ENCODE measurements at places on chromosomes 7 and 10.

DNA sequence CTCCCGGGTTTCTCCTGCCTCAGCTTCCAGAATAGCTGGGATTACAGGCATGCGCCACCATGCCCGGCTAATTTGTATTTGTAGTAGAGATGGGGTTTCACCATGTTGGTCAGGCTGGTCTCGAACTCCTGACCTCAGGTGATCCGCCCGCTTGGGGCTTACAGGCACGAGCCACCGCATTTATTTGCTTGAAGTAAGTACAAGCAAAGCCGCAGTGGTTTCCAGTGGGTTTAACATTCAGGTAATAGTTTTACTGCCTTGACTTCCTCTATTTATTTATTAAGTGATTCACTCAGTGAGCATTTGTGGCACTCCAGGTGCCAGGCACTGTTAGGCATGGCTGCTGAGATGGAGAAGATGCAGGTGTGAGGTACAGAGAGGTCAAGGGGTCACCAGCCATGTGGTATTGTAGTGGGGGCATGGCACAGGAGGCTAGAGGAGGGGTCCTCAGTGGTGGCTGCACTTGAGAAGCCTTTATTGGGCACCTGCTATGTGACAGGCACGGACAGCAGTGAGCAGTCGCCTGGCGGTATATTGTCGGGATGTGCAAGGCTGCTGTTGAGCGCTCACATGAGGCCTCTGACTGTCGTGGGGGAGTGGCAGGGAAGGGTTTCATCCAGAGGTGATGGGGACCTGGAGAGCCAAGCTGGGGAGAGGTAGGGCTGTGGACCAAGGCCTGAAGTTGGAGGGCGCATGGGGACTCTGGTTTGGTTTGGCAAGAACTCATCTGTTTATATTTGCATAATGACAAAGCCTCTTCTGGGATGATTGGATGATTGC is 54.9 kb downstream of the DOCK1 start:
- DNase-seq: peak; percentile 15

DNA sequence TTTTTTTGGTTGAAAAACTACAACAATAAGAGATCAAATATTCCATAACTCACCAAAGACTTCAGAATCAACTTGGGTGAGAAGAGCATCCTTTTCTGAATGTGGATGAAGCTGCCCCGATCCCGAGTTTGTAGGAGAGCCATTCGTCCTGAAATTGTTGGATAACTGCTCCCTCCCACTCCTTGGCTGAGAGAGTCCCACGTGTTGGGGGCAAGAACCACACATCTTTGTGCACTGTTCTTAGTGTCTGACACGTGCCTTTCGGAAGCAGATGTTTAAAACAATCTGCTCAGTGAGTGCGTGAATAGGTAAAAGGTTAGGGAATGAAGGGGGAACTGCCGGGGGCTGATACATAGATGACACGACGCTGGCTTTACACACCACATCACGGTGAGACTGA is 575.7 kb downstream of the PTPRN2 start:
- no peak for DNase-seq

DNA sequence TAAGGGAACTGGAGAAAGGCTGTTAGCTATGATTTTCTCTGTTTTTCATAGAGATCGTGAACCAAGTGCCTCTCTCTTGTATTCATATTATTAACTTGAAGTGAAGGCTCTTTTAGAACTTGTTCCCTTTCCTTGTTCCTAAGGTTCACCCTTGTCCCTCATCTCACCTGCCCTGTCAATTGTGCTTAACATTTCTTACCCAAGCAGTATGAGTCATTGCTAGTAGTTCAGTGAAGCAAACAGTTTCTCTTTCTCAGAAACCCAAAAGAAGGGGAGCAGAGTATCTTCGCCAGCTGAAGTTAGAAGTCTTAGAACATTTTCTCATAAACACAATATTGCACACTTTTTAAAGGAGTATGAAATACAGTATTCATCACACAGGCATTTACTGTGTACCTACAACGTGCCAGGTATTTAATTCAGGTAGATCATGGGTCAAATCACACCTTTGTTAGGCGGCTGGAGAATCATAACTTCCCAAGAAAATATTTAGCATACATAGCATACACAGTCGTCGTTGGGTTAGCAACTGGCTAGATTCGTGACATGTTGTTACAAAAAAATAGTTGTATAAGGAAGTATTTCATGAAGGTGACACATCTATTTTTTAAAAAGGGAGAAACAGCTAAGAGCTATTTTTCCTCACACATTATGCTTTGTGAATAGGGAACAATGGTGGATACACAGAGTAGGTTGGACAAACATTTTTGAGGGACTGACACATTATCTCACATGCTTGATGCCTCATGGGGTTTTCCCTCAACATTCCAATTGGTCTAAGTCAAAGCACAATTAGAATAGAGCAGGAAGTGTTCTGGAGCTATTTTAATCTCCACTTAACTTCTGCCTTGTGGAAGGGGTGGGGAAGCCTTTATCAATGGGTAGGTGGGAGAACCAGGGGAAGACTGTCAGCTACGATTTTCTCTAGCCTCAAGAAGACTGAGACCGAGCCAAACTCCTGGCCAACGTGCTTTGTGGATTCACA is 13.2 kb downstream of the HDAC9 start:
- peak; percentile 91 for DNase-seq

GRCh38 chr10:43879742-43880141 is 231.1 kb upstream of the ZNF32 start:
- no peak for DNase-seq

DNA sequence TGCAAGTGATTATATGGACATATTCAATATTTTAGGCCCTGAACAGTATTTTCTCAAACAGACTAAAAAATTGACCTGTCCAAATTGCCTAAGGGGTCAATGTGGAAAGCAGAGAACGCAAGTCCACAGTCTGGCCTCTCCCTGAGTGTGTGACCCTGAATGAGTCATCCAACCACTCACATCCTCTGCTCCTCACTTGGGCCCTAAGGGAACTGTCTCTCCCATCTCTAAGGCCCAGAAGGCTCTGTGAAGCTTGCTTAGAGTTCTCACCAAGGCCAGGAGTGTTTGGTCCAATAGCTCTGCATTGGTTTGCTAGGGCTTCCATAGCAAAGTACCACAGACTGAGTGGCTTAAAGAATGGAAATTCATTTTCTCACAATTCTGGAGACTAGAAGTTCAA is 155.1 kb downstream of the LSM5 start:
- DNase-seq: peak; percentile 34

- no peak for DNase-seq
Measured at GRCh38 chr10:4802711-4803487, 23.1 kb upstream of the AKR1E2 start.
